Natural killer cell treated with Interleukin-12 subunit alpha and Interleukin-12 subunit beta and Interleukin-15 and Interleukin-18, amount 100 ng/mL, for 72 hours (primary cell): ENCODE measurements at places on chromosomes 6 and 20.

DNA sequence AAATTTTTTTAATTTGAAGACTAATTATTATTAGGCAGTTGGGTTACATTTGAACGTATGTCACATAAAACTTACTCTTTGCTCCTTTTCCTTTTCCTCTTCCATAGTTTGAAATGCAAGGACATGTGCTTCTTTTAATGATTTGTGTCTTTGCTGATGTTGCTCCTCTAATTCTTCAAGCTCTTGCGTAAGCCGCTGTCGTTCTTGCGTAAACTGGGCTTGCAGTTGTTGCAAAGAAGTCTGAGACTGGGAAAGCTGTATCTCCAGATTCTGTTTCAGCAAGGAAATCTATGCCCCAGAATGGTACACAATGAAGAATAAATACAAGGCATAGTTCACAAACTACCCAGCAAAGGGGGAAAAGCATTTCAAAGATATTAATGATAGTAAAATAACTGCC, 45.1 kb upstream of the MCM9 start:
- no peak overlapping the region for H3K27ac ChIP-seq
- no peak overlapping the region for H3K4me3 ChIP-seq
- peaks cover 2% of the 10 kb centered on the region for H3K27me3 ChIP-seq
- DNase-seq = no peak

DNA sequence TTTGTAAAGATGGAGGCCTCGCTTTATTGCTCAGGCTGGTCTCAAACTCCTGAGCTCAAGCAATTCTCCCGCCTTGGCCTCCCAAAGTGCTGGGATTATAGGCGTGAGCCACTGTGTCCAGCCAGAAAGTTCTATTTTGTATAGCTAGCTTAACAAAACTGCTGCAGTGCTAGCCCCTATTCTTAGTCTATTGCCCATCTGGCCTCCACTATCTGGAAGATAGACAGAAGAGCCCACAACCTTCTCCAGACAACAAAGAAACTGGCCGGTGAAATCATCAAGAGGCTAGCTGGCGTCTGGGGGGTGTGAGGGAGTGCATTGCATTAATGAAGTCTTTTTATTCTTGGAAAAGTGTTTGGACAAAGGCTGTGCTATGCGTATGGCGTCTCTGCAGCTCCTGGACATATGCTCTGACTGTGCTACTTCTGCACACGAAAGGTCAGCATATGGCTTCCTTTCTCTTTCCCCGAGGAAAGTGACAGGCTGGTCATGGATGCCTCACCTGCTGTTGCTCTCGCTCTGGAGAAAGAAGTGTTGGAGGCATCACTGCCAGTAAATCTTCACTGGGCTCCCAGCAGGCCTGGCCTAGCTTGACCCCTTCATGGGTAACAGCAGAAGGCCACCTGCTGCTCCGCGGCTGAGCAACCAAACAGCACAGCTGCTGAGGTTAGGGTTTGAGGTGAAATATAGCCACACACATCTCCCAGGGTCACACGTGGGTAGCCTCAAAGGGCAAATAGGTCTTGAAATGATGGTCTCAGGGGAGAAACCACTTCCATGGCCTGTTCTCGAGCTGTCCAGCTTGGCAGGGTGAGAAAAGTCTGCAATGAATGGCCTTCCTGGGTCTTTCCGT, 95.1 kb upstream of the IYD start:
- no peaks in the 10 kb centered on the region for H3K36me3 ChIP-seq
- no peak overlapping the region for H3K27ac ChIP-seq
- peaks cover 26% of the 10 kb centered on the region for H3K27me3 ChIP-seq
- no peak for DNase-seq
- H3K4me1 ChIP-seq = peaks cover 11% of the 10 kb centered on the region

GRCh38 chr6:50056242-50056641, 6.5 kb upstream of the DEFB112 start:
- H3K4me3 ChIP-seq = no peak overlapping the region
- H3K27ac ChIP-seq = no peak overlapping the region
- H3K27me3 ChIP-seq = no peaks in the 10 kb centered on the region
- H3K4me1 ChIP-seq = no peaks in the 10 kb centered on the region

DNA sequence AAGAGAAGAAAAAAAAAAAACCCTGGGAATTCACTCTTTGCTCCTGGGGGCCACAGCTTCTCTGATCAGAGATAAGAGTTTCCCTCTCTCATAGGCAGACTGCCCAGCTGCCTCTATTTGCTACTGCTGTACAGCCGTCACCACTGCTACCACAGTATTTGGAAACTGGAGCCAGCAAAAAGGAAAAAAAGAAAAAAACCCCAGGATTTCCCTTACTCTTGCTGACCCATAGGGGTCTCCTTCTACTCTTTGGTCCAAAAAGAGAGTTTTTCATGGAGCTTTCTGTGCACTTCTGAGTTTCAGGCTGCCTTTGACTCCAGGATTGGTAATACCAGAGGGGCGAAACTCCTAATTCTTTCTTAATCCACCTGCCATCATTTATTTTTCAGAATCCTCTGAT, 89.7 kb downstream of the MDGA1 start:
- H3K27ac ChIP-seq = no peak overlapping the region
- no peaks in the 10 kb centered on the region for H3K4me1 ChIP-seq
- no peak for DNase-seq
- no peaks in the 10 kb centered on the region for H3K36me3 ChIP-seq
- no peak overlapping the region for H3K4me3 ChIP-seq

- no peak overlapping the region for H3K27ac ChIP-seq
- peaks cover 5% of the 10 kb centered on the region for H3K36me3 ChIP-seq
- H3K4me3 ChIP-seq = no peak overlapping the region
- no peaks in the 10 kb centered on the region for H3K27me3 ChIP-seq
- DNase-seq = no peak
- peaks cover 15% of the 10 kb centered on the region for H3K4me1 ChIP-seq
Observed at GRCh38 chr6:29737707-29738630, 14.7 kb downstream of the HLA-F start.

DNA sequence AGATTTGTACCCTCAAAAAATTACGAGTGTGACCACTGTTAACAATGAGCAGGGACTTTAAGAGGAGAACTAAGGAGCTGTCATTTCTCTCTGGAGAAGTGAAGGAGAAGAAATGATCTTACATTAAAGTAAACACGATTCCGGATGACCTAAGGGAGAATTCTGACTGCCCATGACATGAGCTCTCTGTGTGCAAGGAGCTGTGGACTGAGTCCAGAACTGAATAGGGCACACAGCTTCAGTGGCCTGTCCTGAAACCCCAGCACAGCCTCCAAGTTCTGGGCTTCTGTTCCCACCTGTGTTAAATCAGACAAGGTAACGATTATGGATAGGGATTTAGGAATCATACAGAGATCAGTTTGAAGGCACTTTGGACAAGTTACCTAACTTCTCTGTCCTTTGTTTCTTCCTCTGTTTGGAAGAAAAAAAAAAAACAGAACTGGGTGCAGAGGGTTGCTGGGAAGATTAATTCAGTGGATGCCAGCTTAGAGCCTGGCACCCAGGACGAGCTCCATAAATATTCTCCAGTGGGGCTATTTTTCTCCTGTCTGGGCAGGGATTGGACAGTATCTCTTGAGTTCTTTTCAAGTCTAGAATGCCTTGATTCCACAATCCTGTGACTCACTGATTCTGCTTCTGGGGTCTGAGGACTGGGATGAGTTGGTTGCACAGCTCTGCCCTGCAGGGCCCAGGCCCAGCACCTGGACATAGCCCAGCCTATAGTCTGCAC, 65.7 kb downstream of the MRPL14 start:
- DNase-seq = no peak
- H3K27me3 ChIP-seq = no peaks in the 10 kb centered on the region
- peaks cover 24% of the 10 kb centered on the region for H3K4me1 ChIP-seq
- H3K27ac ChIP-seq = no peak overlapping the region
- H3K36me3 ChIP-seq = no peaks in the 10 kb centered on the region

DNA sequence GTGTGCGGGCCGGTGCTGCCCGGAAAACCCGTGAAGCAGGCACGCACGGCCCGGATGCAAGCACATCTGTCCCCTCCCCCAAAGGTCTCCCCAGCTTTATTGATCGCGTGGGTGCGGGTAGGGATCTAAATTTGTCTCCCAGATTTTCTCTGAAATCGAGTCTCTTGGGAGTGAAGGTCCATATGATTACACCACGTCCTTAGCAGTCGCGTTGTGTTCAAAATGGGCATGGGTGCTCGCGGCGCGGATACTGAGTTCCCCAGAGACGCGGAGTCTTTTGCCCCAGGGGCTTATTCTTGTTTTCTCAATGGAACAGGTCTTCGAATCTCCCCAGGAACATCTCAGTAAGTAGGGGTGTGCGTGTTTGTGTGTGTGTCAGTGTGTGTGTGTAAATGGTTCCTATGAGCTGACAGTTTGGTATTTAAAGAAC, 2.8 kb upstream of the ZNF292 start:
- peak overlapping the region; percentile 99 for H3K27ac ChIP-seq
- peaks cover 40% of the 10 kb centered on the region for H3K4me1 ChIP-seq
- DNase-seq = no peak
- H3K4me3 ChIP-seq = peak overlapping the region; percentile 91
- H3K27me3 ChIP-seq = peaks cover 8% of the 10 kb centered on the region

- H3K4me3 ChIP-seq = peak overlapping the region; percentile 10
- H3K4me1 ChIP-seq = peaks cover 33% of the 10 kb centered on the region
- H3K27me3 ChIP-seq = no peaks in the 10 kb centered on the region
- no peak for DNase-seq
Observed at GRCh38 chr6:138948004-138948403, 40.0 kb downstream of the REPS1 start.

DNA sequence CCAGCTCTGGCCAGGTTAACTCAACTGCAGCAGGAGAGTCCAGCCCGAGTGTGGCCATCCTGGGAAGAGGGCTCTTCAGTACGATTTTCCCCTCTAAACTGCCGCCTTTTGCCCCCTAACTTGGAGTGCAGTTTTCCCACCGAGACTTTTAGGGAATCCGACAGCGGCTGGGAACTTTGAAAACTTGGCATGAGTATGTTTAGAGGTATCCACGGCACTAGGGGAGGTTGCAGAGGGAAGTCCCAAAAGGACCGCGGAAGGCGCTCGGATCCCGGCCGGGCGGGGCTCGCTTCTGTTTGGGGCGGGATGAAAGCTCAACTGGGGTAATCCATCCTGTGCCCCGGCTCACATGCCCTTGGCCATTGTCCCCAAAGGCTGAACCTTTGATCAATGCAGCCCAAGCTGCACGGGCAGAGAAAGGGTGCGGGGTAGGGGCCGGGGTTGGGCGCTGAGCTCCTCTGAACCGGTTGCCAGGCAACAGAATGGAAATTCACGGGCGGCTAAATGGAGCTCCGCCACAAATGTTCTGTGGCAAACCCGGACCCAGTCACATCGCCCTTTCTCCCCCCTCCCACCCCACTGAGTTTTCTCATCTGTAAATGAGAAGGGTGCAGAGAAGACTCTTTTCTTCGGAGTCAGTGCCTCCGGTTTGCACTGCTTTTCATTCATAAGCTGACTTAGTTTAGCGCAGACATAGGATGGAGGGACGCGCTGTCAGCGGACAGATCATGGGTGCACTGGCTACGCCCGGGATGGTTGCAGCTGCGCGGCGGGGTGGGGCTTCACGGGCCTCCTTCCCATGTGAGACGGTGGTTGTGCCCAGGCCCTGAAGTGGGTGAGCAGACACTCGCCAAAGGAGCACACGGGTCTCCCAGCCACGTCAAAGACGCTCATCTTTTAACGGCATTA, 2.3 kb downstream of the BMP6 start:
- peak overlapping the region; percentile 48 for H3K4me3 ChIP-seq
- H3K36me3 ChIP-seq = no peaks in the 10 kb centered on the region
- DNase-seq = no peak
- H3K4me1 ChIP-seq = no peaks in the 10 kb centered on the region
- H3K27ac ChIP-seq = no peak overlapping the region
- H3K27me3 ChIP-seq = peaks cover 55% of the 10 kb centered on the region

GRCh38 chr6:127900935-127901334, at the start of gene THEMIS:
THEMIS (minus strand) TSS chr6:127901058; CDS start chr6:127900932, 126 bp downstream.
- DNase-seq = no peak
- H3K4me1 ChIP-seq = peaks cover 7% of the 10 kb centered on the region
- peaks cover 9% of the 10 kb centered on the region for H3K36me3 ChIP-seq
- peak within 1 kb of the TSS; percentile 86 for H3K4me3 ChIP-seq
- H3K27ac ChIP-seq = peak within 1 kb of the TSS; percentile 71

GRCh38 chr6:130907687-130908086, 80.5 kb downstream of the SMLR1 start:
- DNase-seq = no peak
- H3K27ac ChIP-seq = no peak overlapping the region
- no peak overlapping the region for H3K4me3 ChIP-seq
- H3K4me1 ChIP-seq = no peaks in the 10 kb centered on the region
- peaks cover 4% of the 10 kb centered on the region for H3K27me3 ChIP-seq
- H3K36me3 ChIP-seq = no peaks in the 10 kb centered on the region
